ENCODE measurements at places on chromosomes 7 and 10.

DNA sequence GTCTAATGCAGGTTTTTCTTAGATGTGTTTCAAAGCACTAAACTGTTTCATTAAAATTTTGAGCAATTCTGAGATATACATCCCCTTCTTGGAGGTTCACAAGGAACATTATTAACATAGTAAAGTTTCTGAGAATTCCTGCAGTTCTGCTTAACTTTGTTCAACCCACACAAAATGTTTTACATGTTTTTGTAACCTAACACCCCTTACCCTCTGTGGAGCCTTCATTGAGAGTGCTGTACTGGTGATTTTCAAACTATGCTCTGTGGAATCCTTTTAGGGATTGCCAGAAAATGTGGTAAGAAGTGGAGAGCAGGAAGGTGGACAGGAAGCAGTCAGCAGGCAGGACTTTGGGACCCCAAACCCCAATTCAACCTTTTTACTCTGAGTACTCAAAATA, 53.6 kb upstream of the ABCB5 start:
- no peak for DNase-seq

DNA sequence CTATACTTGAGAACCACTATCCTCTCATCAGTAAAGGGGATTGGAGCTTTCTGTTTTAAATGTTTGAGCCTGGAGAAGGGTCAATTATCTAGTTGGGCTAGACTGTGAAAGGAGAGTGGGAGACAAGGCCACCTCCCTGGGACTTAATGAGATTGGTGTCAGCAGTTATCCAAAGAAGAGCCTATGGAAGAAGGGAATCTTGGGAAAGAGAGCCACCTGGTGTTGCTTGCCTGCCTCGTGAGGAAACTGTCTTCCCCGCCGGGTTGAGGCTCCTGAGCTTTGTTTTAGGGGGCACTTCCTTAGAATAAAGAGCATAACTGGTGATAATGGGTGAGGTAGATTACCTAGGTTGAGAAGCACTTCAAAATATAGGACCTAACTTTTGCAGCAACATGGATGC, 32.0 kb upstream of the ABCB4 start:
- no peak for DNase-seq

- DNase-seq: no peak
Measured at GRCh38 chr7:31688372-31688771, 1.4 kb downstream of the PPP1R17 start.

GRCh38 chr10:1643161-1643907, 94.0 kb downstream of the ADARB2 start:
- DNase-seq: no peak

DNA sequence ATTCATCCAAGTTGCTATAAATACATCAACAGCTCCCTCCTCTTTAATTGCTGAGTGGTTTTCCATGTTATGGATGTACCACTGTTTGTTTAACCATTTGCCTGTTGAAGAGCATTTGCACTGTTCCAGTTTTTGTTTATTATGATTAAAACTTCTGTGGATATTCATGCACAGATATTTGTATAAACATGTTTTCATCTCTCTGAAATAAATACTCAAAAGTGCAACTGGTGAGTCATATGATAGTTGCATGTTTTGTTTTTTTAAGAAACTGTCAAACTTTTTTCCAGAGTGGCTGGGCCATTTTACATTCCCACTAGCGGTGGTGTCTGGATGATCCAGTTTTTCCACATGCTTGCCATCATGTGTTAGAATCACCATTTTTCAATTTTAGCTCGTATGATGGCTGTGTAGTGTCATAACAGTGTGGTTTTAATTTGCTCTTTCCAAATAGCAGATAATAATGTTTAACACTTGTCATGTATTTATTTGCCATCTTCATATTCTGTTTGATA, 33.6 kb downstream of the MEOX2 start:
- DNase-seq: no peak

DNA sequence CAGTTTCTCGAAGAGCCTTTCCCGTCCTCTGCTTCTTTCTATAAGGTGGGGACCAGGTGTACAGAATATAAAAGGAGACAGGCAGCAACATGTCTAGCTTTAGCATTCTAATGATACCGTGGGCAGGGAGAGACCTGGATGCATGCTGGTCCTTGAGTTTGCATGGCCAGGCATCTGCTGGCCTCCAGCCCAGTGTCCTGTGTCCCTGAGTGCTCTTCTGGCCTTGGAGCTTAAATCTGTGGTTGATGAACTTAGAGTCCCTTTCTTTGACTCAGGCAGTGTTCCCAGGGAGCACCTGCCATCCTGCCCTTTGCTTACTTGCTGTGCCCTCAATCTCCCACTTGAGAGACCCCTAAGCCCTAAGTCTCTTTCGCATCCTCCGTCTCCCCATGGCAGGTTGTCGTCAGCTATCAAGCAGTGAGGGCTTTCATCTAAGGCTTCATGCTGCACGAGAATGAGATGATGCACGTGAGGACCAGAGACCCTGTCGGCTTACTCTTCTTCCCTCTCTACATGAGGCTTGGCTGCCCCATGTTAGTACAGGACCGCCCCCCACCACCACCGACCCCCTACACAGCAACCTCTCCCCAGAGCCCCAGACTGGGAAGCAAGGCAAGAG, 313.4 kb upstream of the C7orf33 start:
- no peak for DNase-seq

DNA sequence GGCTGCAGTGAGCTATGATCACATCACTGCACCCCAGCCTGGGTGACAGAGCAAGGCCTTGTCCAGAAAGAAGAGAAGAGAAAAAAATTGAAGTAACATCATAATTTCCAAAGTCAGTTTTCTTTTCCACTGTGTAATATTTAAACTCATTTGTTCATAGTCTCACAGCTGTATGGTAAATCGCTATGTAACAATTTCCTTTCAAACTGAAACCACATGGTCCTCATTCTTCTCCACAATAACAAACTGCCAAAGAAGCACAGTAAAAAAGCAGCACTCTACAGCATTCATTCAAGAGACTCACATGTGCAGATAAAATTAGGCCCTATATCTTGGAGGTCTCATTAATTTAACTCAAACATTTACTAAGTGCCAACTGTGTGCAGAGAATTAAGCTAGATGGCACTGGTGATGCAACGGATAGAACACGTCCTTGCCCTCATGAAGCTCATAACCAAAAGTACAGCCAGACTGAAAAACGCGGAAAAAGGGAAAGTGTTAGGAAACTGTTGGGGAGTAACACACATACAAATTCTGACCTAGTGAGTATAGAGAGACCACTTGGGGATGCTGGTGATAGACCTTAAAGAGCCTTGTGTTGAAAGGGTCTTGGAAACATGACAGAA, 174.0 kb upstream of the KCTD7 start:
- DNase-seq: no peak

- no peak for DNase-seq
Measured at GRCh38 chr7:121547544-121548092, 151.5 kb upstream of the FAM3C start.

DNA sequence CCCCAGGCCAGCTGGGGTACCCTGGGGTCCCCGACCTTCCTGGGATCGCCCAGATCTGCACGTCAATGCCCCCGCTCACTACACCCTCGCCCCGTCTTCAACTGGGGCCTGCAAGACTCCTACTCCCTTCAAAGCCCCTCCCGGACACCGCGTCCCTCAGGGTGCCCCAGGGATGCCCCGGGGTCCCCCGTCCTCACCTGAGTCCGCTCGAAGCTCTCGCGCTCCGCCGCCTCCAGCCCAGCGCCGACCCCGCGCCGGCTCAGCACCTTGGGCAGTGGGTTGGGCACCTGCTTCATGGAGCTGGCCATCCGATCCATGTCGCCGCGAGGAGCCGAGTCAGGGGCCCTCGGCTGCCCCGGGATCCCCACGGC, at the start of gene HIP1:
HIP1 (minus strand) TSS at position 338 of the 371 bp plus-strand sequence; CDS start at position 317, 21 bp downstream.
- DNase-seq: no peak

DNA sequence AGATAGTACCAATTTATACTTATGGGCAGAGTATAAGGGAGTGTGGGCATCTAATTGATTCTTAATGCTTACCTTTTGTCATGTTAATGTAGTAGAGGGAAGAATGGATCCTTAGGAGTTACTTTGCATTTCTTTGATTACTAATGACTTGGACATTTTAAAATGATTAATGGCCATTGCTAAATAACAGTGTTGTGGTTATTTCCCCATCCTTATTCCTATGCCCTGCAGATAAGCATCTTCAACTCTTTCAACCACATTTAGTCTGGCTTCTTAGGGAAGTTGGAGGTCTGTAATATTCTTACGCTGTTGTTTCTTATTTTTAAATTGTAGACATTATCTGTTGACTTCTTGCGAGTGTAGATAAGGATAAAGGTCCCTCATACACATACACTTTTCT, 37.2 kb downstream of the KAT6B start:
- DNase-seq: no peak

- no peak for DNase-seq
Measured at GRCh38 chr7:108648989-108649388, 79.3 kb downstream of the DNAJB9 start.

GRCh38 chr10:5321273-5321672, 43.5 kb upstream of the UCN3 start:
- DNase-seq: no peak

DNA sequence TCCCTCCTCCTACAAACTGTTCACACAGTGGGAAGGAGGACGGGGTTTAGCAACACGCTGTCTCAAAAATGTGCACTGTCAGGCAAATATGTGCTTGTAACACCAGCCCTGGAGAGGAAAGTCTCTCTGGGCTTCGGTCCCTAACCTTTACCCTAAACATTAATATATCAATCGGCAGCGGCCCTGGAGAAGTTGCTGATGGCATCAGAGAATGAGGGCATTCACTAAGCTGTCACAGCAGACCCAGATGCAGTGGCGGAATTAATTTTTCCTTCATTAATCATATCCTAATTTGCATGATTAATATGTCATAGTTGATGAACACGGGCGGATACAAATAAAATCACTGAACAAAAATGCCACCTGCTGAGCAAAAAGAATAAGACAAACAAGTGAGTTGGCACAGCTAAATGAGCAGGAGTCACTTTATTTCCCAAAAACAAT, 45.2 kb upstream of the INSIG1 start:
- no peak for DNase-seq

GRCh38 chr10:521261-522250, 167.9 kb downstream of the DIP2C start:
- DNase-seq: no peak
